ENCODE measurements at places on chromosomes 6 and 20.

DNA sequence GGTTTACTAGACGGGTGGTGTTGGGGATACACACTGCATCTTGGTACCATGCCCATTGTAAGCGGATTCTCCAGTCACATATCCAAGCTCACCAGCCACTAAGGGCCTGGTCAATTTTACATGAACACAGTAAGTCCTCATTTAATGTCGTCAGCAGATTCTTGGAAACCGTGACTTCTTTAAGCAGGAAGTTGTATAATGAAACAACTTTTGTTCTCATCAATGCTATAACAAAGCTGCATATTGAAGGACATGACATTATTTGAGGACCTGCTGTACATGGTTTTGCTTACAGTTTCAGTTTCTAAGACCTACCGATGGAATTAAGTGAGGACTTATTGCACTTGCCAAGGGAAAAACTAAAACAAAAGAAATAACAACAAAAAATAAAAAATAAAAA is 295.6 kb downstream of the SYNE1 start:
- DNase-seq: no peak

DNA sequence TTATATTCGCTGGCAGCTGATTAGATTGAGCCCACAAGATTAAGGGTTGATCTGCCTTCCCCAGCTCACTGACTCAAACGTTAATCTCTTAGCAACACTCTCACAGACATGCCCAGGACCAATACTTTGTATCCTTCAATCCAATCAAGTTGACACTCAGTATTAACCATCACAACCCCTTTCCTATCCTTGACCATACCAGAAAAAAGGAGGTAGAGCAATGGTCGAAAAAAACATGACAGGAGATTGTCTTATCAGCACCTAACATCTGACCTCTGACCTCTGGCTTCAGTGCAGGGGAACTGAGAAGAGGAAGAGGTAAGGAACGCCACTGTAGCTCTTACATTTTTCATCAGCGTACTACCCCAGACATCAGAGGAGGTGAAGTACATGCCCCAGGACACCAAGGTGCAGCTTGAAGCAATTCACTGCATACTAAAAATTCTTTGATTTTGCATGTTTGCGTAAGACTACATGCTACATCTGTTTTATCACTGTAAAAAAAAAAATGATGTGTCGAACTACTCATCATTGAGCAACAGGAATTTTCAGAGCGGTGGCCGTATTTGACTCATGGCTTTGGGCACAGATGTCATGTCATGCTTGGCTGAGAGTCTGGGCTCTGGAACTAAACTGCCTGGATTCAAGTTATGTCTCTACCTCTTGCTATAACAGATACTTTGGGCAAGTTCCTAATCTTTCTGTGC is 188.0 kb upstream of the TAB2 start:
- peak; percentile 63 for DNase-seq

GRCh38 chr6:36129941-36130666 is at the start of gene MAPK13:
Gene MAPK13, plus strand, starts transcription at chr6:36130513. Its CDS starts 70 bp downstream, at chr6:36130583.
- no peak for DNase-seq

DNA sequence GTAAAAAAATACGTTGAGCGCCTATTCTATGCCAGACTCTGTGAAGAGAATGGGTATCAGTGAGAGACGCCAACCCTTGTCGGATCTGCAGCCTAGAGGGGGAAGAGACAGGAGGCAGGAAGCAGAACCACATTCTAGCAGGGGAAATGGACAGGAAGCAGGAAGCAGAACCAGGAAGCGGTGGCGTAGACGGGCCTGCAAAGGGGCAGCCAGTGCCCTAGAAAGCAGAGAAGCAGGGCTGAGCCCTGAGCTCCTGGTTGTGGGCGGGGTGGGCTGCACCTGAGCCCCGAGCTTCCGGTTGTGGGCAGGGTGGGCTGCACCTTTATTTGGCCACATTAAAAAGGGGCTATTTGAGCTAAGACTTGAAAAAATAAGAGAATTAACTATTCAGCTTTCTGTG is 71.9 kb downstream of the FAM120B start:
- no peak for DNase-seq

- no peak for DNase-seq
These were observed 77.5 kb downstream of the CDH22 start for GRCh38 chr20:46230801-46231282.

GRCh38 chr6:73131706-73132105 is 93.6 kb downstream of the KHDC1L start:
- no peak for DNase-seq

GRCh38 chr20:23133560-23133998 is 47.5 kb upstream of the CD93 start:
- no peak for DNase-seq

DNA sequence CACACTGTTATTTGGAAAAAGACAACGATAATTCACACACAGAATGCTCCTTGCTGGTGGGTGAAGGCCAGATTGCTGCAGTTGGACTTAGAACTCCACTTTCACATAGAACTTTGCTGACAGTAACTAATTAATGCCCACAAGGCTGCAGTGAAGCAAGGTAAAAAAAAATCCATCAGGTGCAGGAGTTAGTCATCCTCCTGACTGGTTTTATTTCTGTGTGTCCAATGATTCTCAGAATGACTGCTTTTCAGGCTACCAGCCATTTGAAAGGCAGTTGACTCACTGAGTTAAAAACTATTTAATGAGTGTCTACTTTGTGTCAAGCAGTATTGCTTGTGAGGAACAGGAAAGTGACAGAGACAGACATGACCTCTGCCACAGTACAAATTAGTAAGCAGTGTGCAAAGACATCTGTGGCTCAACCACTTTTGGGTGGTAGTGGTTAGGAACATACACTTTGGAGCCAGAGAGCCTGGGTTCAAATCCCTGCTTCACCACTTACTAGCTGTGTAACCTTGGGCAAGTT is 41.9 kb downstream of the ELOVL5 start:
- DNase-seq: no peak

DNA sequence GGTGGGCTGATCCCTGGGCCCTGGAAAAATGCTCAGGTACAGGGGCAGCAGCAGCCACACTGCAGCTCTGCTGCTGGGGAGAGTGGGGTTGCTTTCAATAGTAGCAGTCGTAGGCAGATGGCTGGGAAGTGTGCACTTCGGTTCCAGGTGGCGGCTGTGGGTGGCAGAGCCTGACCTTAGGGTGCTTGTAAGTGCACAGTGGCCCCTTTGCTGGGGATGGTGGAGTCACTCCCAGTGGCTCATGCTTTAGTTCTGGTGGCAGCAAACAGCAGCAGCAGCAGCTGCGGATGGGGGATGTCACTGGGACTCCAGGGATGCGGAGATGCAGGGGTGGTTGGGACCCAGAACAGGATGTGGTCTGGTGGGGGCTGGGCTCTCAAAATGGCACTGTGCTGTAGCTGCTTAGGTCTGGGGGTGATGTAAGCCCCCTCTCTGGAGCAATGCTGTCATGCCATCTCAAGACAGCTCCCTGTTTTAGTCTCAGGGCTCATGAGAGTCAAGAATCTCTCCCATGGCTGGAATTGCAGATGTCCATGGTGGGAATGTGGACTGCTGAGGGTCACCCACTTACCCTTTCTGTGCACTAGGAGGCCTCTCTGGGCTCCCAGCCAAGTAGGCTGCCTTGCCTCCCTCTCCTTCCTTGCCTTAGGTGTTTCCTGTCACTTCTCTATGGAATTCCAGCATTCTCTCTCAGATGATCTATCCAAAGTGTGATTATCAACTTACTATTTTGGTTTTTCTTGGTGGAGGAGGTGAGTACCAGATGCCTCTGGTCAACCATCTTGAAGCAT is 146.7 kb upstream of the SLC22A23 start:
- no peak for DNase-seq

- no peak for DNase-seq
These were observed 10.8 kb downstream of the ASXL1 start for GRCh38 chr20:32368925-32369324.

DNA sequence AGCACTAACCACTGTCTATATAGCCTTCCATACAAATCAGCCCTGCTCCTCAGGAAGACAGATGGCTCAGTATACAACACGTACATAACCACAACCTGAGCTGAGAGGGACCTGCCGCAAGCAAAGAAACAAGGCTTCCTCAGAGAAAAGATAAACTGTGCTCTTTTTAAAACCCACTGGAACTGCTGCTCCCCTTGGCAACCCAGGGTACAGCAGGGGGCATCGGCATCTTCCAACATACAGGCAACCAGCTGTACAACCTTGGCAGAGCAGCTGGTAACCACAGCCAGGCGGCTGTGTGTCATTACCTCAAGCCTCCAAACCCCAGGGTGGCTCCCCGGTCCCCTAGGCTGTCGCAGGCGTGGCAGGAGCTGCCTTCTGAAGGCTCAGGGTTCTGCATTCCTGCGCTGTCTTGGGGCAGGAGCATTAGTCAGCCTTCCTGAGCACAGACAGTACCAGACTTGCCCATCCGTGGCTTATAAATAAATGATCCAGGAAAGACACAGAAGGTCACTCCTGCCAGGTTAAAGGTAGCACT is 249.5 kb downstream of the ADGRG6 start:
- no peak for DNase-seq

DNA sequence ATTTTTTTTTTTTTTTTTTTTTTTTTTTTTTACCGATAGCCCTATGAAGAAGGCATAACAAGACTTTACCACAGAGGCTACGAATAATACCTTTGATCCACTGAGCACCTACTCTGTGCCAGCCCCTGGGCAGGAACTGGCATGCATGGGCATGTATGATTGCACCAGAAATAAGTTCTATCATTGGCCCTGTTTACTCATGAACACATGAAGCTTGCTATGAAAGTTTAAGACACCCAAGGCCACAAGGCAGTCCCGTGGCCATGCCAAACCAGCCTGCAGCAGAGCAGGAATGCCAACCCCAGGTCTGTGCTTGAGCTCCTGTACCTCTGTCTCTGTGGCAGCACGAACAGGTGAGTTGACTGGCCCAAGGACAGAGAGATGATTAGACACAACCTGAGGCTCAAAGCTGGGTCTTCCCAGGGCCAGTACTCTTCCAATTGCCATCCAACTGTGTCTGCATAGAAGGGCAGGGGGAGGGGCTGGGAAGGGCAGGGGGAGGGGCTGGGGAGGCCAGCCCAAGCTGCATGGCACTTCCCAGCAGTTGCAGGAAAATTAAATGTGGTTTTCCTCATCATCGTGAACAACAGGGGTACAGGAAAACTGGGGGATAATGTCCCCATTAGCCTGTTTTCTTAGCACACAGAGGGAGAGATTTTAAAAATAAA is 63.5 kb downstream of the LRFN2 start:
- no peak for DNase-seq

GRCh38 chr6:21158149-21158548 is 435.4 kb upstream of the SOX4 start:
- no peak for DNase-seq

DNA sequence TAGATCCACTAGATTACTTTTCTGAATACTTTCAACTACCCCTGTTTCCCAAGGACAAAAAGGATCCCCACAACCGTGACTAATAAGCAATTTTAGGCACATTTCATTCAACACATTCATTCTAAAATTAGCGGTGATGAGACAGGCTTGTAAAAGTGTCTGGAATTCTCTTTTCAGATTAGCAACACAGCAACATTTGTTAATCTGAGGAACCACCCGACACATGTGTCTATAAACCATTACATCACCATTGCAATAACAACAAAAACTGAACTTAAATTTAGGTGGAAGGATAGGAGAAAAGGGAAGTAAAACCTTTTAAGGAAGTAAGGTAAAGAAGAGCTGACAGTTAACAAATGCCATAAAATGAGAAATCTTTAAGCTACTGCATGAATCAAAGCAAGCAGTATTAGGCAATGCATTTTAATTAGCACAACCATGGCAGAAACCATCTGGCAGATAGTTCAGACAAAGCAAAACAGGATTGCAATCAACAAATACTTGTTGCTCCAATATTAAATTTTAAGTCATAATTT is 49.1 kb downstream of the MAP3K7 start:
- DNase-seq: no peak

GRCh38 chr6:81623106-81623759 is 129.2 kb downstream of the TENT5A start:
- DNase-seq: no peak

DNA sequence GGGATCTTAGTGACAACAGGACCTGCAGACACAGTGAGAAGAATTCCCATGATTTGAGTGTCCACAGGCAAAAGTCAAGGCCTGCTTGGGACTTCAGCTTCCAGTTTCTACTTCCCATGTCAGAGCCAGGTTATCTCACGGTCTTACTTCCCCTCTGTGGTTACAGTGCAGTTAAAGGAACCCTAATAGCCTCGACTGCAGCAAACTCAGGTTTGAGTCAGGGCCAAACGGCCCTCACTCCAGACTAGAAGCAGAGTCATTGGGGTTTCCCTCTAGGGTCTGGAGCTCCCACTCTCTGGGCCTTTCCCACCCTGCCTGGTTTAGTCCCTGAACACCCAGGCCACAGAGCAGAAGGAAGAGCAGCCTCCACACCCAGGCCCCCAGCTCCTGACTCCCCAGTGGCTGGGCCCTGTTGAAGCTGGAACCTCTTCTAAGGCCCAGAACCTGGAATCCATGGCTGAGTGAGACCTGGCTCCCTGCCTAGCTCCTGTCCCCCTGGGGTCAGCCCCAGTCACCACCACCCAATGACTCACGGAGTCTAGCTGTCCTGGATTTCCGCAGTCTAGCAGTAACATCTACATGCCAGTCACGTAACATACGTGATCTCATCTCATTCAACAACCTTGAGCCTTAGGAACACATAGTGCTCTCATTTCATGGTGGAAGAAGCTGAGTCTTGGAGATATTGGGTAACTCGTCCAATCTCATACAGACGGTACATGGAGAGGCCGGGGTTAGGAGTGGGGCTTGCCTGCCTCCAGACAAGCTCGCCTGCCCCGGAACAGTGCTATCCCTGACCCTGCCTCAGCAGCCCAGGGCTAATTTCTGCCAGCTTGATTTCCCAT is 9.2 kb upstream of the GHRH start:
- no peak for DNase-seq
